SIG-M5 (cell line): ENCODE measurements at places on chromosomes 2 and 18.

DNA sequence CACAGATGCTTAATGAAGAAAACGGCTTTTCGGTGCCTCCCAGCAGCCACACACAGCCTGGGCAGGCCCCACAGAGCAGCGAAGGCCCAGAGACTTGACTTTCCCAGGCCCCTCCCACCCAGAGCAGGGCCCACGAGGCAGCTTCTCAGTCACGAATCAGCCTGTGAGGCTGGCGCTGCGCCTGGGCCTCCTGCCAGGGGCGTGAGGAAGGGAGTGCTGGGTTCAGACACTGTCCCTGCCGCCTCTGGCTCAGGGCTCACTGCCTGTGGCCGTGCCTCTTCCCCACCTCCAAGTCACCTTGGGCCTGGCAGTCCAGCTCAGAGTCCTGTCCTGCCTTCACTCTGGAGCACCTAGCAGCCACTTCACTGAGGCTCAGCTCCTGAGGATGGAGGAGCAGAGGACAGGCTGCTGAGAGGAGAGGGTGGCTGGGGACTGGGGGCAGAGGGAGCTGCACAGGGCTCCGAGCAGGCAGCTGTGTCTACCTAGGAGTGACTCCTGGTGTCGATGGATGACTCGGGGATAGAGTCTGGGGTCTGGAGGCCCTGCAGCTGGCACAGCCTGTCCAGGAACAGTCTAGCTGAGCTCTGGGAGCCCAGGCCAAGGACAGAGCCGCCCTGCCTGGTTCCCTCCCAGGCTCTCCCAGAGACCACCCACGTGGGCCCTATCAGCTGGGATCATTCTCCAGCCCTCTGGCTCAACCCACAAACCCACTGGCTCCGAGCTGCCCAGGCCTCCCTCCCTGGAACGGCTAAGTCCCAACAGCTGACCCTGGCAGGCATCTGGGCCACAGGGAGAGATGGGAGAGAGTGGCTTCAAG lies 36.4 kb upstream of the FOSL2 start:
- no peak for DNase-seq

GRCh38 chr2:18200771-18201170 lies 322.3 kb downstream of the KCNS3 start:
- DNase-seq = no peak

GRCh38 chr2:240478346-240479110 lies 43.1 kb downstream of the GPC1 start:
- no peak for DNase-seq

- no peak for DNase-seq
These were observed 19.4 kb upstream of the NFE2L2 start for GRCh38 chr2:177283906-177284305.

GRCh38 chr2:190882856-190883582 lies 2.4 kb downstream of the GLS start:
- DNase-seq = peak; percentile 51

DNA sequence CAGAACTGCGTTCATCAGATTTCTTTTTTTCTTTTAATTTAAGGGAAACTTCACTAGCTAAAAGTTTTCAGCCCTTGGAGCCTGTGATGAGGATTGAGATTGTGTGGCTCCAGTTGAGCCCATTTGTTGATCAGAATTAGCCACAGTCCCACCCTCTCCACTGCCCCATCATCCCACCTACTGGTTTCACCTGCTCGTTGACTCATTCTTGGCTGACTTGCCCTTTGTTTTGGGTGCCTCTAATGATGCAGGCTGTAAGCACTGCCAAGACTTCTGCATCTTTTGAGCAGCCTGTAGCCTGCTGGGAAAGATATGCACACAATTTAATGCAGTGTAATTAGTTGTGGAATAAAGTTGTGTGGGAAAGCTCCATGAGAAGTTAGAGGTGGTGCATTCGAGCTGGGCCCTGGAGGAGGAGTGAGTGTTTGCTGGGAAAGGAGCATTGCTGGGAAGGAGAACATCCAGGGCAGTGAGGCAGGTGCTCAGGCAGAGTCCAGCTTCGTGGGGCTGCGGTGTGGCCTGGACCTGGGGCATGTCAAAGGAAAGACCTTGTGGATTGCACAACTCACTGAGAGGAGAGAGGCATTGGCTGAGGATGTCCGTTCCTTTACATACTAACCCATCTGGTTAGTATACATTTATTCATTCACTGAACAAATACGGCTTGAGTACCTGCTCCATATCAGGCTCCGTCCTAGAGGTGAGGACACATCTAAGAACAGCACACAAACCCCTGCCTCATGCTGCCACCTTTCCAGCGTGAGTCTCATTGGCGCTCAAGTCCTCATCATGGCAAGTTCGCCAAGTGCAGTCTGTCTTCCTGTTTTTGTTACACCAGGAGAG lies 18.2 kb downstream of the ASPRV1 start:
- no peak for DNase-seq
